ENCODE measurements at places on chromosomes 1 and 21.

DNA sequence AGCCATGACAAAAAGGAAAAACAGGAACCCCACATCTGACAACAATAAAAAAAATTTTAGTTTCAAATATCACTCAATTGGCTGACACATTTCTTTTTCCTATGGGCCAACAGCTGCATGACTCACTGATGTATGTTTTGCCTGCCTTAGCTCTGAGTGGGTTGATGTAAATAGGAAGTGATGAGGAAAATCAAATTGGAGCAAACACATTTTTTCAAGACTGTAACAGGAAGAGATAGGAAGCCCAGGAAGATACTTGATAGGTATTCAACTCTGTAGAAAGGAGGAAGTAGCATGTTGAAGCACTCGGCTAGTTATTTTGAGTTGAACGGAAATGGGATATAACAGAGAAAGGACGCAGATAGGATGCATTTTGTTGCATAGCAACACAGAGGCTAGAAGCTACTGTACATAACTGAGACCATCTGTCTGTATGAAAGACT is 168.0 kb upstream of the NR5A2 start:
- DNase-seq = no peak

DNA sequence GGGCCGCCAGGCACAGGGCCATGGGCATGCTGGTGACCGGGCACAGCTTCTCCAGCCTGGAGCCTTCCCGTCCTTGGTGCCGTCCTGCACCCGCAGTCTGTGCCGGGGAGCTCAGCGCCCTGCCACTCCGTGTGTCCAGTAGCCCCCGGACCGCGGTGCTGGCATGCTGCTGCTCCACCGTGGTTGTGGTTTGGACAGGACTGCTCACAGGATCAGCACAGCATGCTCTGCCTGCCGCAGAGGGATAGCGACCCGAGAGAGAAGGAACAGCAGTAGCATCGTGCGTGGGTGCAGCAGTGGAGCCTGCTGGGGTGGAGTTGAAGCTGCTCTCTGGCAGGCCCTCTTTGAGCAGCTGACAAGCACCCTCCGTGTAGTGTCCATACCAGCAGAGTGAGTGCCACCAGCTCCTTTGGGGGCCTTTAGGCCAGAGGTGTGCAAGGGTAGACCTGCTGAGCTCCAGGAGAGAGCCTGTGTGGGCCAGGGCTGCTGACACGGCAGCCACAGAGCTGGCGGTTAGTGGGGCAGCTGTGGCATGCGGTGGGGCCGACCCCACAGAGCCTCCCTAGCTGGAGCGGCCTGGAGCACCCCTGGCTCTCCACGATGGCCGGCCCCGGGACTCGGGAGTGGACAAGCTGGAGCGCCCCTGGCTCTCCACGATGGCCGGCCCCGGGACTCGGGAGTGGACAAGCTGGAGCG is 6.4 kb upstream of the PCBP3 start:
- DNase-seq = no peak

DNA sequence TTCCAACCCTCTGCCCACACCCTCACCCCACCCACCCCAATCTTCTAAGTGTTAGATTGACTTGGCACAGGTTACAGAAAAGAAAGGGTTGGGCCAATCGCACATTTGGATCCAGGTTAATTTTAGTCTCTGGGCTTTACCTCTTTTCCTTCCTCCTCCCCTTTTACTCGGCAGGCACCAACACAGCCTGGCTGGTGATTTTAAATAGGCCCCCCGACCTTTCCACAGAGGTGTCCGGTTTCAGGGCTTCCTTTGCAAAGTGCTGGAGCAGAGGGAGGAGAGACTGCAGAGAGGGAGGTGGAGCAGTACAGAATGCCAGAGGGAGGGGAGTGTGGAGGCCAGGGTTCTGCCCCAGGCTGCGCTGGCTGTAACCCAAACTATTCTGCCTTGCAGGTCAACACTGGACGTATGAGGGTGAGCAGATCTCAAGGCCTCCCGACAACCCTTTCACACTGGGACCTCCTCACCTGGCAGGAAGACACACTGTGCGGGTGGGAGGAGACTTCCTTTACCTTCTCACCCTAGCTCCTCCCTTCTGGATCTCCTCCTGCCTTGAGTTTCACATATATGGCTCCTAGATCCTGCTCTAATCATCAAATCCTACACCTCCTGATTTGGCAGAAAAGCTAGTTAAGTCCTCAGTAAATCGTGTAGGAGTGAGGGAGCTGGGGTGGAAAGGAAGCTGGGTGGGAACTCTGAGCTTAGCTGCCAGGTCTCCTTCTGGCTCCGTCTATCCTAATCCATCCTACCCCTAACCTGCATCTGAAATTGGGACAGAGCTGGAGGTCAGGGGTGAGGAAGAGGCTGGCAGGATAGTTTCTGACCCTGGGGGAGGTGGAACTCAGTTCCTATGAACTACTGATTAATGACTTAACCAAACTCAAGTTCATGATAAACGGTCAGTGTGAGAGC is 2.4 kb downstream of the CA14 start:
- no peak for DNase-seq

GRCh38 chr1:40817791-40818263 is 34.2 kb downstream of the KCNQ4 start:
- no peak for DNase-seq

- DNase-seq = no peak
Observed at GRCh38 chr1:85708829-85709227, 595 bp upstream of the ZNHIT6 start.

DNA sequence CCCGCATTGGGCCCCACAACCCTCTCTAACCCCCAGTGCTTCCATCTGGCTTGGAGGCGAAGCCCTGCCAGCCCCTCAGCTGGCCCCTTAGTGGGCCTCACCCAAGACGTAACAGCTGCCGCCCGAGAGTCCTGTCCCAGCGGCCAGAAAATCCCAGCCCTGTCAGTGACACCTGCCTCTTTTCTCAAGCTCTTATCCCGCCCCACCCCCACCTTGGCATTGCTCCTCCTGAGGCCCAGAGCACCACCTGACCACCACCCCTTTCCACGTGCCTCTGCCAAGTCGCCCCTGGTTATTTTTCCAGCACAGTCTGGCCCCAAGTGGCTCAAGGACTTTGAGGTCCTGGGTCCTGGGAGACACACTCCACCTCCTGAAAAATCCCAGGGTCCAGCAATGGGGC is 5.9 kb upstream of the CTRC start:
- DNase-seq = no peak

GRCh38 chr1:24210195-24210627 is 23.1 kb upstream of the IFNLR1 start:
- no peak for DNase-seq

GRCh38 chr1:223755992-223756775 is 43.8 kb downstream of the CAPN2 start:
- no peak for DNase-seq

GRCh38 chr1:244092964-244093638 is 42.0 kb downstream of the ZBTB18 start:
- no peak for DNase-seq

DNA sequence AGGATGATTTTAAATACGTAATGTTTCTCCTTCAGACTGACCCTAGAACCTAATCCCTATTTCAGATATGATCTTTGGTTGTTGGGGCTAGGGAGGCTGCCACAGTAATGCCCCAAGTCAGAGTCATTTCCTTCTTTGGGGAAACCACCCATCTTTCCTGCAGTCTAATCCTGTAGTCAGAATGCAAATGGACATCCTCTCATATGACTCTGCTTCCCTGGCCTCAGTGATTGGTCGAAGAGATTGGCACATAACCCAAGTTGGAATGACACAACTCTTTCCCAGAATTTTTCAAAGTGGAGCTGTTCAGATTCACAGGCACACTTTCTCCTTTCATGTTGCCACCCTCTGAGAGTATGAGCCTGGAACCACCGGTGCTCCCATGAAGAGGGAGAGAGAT is 58.8 kb upstream of the ZNF644 start:
- DNase-seq = no peak

- no peak for DNase-seq
Observed at GRCh38 chr21:41167348-41168342, at the start of gene BACE2. TSS of gene BACE2 (plus strand) at chr21:41168160. CDS start at chr21:41168264, 104 bp downstream.

- no peak for DNase-seq
Observed at GRCh38 chr1:246773213-246773641, 49.0 kb downstream of the SCCPDH start.

- no peak for DNase-seq
Observed at GRCh38 chr1:237119091-237119490, 77.1 kb downstream of the RYR2 start.

DNA sequence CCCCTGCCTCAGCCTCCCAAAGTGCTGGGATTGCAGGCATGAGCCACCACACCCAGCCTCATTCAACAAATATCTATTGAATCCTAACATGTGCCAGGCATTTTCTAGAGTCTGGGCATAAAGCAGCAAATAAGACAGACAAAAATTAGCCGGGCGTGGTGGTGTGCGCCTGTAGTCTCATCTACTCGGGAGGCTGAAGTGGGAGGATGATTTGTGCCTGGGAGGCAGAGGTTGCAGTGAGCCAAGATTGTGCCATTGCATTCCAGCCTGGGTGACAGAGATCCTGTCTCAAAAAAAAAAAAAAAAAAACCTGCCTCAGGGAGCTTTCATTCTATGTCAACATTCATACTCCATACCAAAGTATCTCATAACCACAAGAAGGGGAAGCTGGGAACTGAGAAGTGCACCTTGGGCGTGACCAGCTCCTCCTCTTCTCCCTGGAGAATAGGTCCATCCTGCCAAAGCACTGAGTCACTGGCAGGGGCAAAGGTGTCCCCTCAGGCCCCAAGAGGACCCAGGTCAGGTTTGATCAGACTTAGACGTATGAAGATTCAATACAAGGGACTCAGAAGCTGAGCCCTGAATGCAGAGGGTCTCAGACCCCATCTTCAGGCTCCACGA is 36.8 kb upstream of the PPP1R15B start:
- DNase-seq = no peak

GRCh38 chr21:45441431-45442255 is 36.7 kb downstream of the COL18A1 start:
- DNase-seq = no peak

GRCh38 chr1:176118985-176119384 is 88.1 kb downstream of the COP1 start:
- no peak for DNase-seq

Measured in effector memory CD8-positive, alpha-beta T cell (primary cell).